ENCODE measurements at places on chromosomes 16 and 17.

- DNase-seq, result no peak
These were observed 9.3 kb downstream of the SSTR2 start for GRCh38 chr17:73174126-73174525.

GRCh38 chr17:71224824-71225575, 895.8 kb upstream of the SOX9 start:
- DNase-seq, result no peak

- peak; percentile 68 for DNase-seq
These were observed 5.0 kb upstream of the TRAF4 start for GRCh38 chr17:28738680-28739384.

DNA sequence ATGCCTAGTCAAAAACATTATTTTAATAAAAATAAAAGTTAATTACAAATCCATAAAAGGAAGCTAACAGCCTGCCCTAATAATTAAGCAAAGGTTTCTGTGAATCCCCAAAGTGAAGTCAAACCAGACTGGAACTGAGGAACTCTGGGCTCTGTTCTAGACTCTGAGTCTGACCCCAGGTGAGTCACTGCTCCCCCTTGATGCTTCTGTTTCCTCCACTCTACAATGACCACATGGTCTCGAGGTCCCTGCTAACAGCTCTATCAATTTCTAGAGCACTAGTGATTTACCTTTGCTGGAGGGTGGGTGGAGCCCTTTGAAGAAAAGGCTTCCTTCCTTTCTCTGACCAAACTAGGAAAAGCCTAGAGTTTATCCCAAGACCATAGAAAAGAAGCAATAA, 32.4 kb downstream of the XPO6 start:
- DNase-seq, result peak; percentile 31

DNA sequence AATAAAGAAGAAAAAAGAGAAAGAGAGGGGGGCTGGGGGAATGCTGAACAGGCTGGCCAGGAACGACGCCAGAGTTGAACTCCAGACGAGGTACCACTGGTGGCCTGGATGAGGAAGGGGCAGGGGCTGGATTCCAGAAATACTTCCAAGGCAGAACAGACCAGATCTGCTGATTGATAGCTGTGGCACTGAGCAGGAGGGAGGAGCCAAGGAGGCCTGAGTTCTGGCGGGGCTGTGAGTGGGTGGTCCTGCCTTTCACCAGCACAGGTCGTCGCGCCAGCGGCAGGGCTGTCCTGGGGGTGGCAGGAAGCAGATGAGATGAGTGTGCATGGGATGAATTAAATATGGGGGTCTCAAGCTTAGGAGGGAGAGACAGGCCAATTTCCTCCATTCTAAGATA, 5.5 kb downstream of the CCDC42 start:
- no peak for DNase-seq

DNA sequence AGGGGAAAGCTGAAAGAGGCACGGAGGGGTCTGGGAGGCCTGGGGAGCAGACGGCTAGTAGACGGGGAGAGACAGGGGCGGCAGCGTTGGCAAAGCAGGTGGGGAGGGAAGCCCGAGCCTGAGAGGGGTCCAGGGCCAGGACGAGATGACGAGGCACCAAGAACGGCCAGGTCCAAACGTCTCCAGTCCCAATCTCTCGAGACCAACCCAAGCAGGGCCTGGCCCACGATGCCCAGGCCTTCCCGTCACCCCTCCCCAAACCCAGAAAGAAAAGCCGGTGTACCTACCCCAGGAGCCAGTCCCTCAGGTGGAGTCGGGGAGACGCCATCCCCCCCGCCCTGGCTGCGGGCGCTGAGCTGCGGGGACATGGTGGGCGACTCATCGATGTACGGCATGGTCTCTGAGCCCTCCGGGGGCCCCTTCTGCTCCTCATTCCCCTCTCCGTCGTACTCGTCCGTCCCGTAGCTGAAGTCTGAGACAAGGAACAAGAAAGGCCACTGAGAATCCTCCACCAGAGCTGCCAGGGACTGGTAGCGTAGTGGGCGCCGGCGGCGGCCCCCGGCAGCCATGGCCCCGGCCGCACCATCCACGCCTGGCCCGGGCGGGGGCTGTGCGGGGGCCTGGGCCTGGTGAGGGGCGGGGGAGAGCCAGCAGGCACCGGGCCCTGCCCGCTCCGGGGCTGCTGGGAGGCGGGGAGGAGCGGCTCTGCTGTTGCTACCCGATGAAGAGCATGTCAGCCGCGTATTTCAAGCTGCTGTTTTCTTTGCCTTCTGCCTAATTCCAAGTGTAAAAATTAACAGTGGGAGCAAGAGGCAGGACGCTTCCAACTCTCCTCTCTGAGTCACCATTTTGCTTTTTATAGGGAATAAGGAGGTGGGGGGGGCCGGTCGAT, 54.6 kb downstream of the ABR start:
- DNase-seq, result no peak

GRCh38 chr17:47223460-47223859, 14.3 kb downstream of the MYL4 start:
- no peak for DNase-seq

DNA sequence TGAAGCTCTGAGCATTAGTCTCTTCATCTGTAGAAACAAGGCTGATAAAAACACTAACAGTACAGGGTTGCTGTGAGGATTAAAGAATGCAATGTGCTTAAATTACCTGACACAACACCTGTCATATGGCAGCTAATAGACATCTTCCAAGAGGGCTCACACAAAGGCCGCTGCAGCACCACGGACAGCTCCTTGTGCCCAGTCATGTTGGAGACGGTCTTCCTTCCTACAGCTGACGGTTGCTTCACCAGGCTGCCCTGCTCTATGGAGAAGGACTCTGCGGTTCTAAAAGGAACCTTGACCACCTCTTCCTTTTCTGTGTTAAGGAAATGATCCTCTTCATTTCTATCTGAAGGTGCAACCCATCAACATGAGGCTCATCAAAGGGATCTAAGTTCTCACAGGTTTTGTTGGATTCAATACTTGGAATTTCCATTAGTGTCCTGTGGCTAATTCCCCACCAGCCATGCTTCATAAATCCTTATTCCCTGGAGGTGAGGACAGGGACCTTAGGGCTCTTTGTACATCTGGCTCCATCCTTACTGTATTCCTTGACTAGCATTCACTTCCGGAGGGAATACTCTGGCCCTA, 138.9 kb upstream of the CES5A start:
- DNase-seq, result peak; percentile 5

- DNase-seq, result no peak
These were observed 17.7 kb downstream of the ANKRD11 start for GRCh38 chr16:89472711-89473075.

DNA sequence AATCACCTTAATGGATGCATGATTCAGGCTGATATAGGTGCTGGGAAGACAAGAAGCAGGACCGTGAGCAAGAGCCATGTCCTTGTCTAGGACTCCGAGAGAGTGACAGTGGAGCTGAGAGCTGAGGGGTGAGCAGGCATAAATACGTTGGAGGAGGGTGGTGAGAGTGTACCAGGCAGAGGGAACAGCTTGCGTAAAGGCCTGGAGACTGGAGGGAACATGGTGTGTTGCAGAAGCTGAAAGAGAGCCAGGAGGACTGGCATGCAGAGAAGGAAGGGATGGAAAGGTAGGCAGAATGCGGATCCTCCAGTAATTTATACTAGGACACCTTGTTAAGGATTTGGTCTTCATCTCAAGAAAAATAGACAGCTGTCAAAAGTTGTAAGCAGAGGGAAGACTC, 653.2 kb downstream of the HS3ST4 start:
- DNase-seq, result no peak

GRCh38 chr17:59423137-59423724, 91.8 kb downstream of the YPEL2 start:
- no peak for DNase-seq

GRCh38 chr17:80594431-80595269, 50.0 kb downstream of the RPTOR start:
- DNase-seq, result no peak

GRCh38 chr16:53091466-53092211, 36.8 kb downstream of the CHD9 start:
- DNase-seq, result peak; percentile 24

GRCh38 chr16:68005211-68005610, 5.9 kb upstream of the DPEP2 start:
- DNase-seq, result no peak

- DNase-seq, result no peak
These were observed 392.4 kb upstream of the TNRC6C start for GRCh38 chr17:77566151-77566550.

DNA sequence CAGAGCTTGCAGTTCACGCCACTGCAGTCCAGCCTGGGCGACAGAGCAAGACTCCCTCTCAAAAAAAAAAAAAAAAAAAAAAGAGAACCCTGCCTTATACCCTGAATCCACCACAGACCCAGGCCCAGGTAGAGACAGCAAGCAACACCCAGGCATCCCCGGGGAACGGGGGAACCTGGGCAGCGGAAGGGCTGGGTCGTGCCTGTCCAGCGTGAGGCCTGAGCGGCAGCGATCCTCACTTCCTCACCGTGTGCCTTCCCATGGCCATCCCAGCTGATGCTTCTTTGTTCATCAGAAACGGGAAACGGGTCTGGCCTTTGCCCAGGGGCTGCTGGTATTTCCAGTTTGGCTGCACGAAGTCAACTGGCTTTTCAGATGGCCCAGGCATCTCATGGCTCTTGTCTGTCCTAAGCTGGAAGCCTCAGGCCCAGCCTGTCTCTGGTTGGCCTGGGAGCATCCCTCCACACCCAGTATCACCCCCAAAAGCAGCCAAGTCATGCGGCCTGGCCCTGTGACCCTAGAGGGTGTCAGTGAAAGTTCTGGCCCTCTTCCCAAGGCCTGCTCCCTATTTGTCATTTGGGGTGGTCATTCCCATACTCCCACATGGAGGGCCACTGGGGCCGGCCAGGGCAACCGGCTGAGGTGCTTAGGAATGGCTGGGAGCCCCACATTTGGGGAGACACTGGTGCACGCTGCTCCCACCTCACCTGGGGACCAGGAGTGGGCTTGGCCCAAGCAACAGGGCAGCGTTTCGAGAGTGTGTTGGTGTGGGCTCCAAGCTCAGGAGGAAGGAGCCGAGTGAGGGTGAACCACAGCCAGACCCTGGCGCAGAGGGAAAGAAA, 20.1 kb downstream of the FAM83G start:
- DNase-seq, result no peak

DNA sequence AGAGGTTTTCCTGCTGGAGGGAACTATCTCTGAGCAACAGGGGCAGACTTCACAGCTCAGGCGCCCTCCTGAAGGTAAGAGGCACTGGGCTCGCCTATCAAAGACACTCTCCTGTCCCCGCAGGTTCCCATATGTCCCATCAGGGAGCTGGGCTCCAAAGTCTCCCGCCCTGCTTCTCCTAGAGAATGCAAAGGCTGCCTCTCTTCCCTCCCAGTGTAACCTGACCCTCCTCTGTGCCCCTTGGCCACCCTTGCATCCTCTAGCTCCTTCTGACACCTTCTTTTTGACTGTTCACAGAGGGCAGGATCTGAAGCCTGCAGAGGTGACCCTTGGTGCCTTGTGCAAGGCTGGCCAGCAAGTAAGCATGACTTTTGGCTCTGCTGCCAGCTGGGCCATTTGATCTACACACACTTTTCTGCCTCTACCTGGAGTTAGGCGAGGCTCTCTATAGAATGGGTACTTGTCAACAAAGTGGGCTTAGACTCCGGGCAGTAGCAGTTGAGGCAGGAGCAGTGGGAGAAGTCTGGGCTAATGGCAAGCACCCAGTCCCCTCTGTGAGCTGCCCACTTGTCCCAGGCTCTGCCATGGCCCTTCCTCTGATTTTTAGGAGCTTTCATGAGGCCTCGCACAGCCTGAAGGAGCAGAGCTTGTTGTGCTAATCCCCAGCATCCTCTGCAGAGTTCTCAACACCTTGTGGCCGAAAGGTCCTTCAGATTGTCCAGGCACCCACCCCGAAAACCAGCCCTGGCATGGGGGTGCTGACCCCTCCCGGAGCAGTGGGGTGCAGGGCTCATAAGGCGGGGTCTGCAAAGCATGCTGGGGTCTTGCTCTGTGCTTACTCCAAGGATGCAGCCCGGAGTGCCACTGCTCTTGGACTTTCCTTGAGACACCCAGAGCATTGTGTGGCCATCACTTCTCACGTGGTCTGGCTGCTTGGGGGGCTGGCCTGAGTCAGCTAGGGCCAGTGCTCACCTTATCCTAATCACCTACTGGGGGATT, 122.9 kb downstream of the METRNL start:
- no peak for DNase-seq

DNA sequence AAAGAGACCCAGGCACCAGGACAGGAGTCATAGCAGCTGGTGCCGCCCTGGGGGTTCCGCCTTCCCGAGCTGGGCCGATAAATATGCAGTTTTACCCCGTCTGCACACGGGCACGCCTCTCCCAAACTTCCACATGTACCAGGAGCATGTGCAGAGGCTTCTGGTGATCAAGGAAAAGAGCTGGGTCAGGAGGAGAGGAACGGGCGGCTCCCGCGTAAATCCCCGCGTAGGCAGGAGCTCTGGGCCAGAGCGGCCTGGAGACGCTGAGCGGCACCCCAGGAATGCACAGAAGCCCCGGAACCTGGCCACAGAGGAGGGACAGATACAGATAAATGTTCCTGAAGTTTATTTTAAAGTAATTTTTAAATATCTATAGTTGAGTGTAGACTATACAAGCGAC, 46.6 kb upstream of the METRNL start:
- DNase-seq, result no peak

- DNase-seq, result no peak
These were observed 22.2 kb upstream of the ATP2A3 start for GRCh38 chr17:3986270-3986938.

GRCh38 chr16:83060-83603, 5.1 kb downstream of the MPG start:
- DNase-seq, result no peak

GRCh38 chr17:67293251-67294203, 48.5 kb upstream of the HELZ start:
- peak; percentile 70 for DNase-seq

All from CD4-positive, alpha-beta T cell treated with Interleukin-4 for 4 hours (primary cell).